ENCODE measurements at places on chromosomes 3 and 15.

DNA sequence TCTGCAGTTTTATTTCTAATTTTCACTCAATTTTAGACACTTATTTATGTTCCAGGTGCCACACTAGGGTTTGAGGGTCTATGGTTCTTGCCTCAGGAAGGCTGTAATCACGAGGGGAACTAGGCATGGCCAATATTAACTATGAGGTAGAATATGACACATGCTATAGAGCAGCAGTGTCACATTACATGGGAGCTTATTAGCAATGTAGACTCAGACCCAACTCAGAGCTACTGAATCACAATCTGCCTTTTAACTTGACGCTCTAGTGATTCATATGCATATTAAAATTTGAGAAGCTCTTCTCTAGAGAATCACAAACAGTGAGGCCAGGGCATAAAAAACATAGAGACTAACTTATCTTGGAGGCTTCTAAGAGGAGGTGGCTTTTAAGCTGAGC, 32.8 kb upstream of the MRPL3 start:
- DNase-seq, result no peak

GRCh38 chr3:52809662-52810377, 15.2 kb downstream of the ITIH3 start:
- no peak for DNase-seq

GRCh38 chr3:186849374-186849975, 7.0 kb downstream of the ADIPOQ start:
- peak; percentile 29 for DNase-seq

GRCh38 chr3:12675115-12675810, 11.3 kb upstream of the RAF1 start:
- no peak for DNase-seq

GRCh38 chr15:79981831-79982455, 10.9 kb upstream of the BCL2A1 start:
- no peak for DNase-seq

DNA sequence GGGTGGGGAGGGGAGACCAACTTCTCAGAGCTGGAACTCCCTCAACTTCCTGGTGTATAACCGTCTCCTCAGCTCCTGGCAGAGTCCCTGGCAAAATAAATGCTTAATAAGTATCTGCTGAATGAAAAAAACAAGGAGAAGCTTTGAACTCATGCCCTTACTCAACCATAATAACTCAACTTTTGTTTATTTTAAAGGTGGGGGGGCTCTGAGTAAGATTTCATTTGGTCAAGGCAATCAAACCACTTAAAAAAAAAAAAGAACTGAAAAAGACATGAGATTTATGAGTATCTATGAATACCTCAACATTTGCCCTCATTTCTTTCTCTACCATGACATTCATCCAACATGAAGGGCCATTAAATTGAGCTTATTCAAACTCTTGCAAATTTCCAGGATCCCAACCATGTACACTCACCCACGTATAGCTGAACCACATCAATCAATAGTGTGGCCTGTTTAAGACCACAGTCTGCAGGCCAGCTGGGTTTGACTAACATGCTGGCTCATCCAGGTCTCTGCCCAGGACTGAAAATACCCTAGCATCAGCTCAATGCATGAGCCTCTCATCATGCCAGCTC, 157.9 kb downstream of the FOXP1 start:
- no peak for DNase-seq

DNA sequence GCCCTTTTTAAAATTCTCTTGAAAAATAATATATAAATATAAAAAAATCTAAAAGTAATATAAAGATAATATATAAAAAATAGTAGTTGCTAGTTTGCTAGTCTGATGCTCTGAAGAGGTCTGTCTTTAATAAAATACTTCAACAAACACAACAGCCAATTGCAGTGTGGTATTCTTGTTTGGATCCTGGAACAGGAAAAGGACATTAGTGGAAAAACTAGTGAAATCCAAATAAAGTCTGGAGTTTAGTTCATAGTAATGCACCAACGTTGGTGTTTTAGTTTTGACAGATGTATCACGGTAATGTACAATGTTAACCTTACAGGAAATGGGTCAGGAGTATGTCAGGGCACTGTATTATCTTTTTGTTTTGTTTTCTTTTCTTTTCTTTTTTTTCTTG, 26.0 kb upstream of the CEMIP start:
- DNase-seq, result no peak

DNA sequence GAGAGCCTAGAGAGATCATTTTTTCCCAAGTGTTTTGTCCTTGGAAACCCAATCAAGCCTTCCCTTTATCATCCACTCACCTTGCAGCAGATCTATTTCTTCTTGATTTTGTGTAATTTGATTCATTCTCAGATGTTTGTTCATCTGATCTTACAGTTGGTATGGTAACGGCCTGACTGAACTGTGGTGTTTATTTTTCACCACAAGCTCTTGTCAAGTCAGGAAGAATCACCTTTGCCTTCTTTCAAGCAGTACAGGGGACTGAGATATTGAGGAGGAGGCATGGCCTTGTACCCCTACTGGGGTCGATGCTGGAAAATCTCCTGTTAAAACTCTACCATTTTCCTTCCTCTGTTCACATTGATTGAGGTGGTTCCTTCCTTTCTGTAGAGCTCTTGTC, 361.4 kb upstream of the CFAP20DC start:
- DNase-seq, result no peak

DNA sequence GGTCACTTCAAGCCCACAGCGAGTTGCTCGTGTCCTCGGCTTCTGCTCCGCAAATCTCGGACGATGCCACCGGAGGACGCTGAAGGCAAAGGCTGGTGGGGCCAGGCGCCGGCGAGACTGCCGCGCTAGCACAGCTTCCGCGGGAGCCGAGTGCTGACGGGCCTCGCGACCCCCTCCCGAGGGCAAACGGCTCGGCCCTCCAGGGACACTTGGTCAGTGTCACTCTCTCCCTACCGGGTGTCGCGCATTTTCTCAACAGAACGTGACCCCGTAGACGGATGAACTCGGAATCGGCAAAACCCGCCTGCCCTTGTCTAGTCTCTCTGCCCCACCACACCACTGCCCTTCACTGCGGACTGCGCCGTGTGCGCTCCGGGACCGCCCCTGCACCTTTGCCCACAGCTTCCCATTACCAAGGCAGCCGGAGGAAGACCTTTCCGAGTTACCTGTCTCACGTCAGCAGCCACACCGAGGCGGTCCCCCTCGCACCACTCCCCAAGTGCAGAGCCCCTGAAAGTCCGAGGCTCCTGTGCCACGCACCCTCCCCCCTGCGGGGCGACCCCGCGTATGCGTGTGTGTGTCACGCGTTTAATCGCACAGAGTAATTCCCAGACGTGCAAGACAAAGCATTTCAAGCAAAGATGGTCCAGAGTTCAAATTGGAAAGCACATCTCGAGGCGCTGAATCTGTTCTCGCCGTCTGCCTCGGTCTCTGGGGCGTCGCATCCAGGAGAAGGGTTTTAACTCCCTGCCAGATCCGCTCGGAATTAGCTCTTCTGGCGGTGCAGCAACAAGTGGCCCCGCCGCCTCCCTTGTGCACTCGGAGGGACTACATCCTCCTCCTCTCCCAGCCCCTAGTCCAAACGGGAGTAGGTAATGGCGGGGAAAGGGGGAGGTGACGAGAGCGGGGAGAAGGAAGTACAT, 245.0 kb upstream of the TOPAZ1 start:
- DNase-seq, result no peak

DNA sequence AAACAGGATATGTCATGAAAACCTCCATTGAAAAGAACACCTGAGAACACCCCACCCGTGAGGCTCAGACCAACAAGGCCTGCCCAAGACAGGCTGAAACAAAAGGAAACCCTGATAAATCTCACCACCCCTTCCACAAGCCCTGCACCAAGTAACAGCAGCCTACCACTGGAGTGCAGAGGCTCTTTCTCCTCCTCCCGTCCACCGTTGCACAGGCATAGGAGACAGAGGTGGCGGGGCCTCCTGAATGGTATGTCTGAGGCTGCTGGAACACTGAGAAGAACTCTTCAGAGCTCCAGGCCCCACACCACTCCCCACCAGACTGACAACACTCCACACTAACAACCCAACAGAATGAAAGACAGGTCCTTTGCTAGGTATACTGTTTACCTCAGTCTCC, 21.4 kb downstream of the CHDH start:
- DNase-seq, result no peak

- no peak for DNase-seq
Measured at GRCh38 chr3:107969994-107970819, 120.6 kb downstream of the CD47 start.

DNA sequence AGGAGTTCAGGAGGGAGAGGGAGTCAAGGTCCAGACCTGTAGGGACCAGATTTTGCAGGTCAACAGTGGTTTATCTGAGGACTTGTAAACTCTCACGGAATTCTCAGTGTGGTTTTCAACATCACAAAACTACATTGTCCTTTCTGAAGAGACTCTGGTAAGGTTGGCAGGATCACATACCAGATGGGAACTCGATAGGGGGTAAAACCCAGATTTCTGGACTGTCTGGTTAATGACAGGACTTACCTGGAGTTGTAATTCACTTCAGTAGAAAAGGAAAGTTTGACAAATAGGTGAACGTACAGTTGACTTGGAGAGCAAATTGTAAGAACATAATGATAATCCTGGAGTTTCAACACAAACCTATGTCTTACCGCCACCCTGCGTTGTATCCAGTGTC, 5.3 kb downstream of the ITPR1 start:
- no peak for DNase-seq

- DNase-seq, result no peak
Measured at GRCh38 chr3:150317469-150317868, 90.6 kb upstream of the TSC22D2 start.

GRCh38 chr3:123524981-123525380, 59.9 kb downstream of the HACD2 start:
- no peak for DNase-seq

GRCh38 chr15:68618908-68619698, 40.3 kb downstream of the CORO2B start:
- DNase-seq, result no peak

GRCh38 chr15:74208496-74208895, 5.9 kb upstream of the STRA6 start:
- DNase-seq, result no peak

DNA sequence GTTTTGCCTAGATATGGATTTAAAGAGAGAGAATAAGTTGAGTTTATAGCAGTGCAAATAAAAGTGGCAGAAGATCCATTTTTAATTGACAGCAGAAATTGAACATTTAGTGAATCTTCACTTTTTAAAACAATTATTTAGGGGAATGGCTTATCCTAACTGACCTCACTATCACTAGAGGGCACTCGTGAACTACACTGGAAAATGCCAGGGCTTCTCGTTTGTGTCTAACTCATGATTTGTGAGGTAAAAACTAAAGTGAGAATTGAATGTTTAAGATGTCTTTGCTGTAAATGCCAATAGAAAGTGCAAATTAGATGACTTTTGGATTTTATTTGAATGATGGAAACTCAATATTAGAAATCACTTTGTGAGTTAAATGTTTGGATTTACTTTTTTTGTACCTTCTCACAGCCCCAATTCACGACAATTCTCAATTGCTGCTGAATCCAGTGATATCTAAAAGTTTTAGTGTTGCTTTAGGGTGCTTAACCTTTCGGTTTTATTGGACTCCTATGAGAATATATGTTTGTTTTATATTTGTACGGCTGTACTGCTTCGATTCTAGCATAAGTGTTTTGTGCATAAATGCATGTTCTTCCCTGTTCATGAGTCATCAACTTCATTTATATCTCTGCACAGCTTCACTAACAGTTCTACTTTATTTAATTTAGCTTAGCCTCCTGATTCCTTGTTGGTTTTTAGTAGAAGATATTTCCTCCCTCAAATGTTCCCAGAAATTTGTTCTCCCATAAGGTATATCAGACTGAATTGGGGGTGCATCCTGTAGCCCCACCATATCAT, 462.1 kb downstream of the MFSD1 start:
- no peak for DNase-seq

Measured in GM18507 (cell line).